ENCODE measurements at places on chromosomes 7 and 10.

GRCh38 chr10:76395251-76395650 lies 963.8 kb downstream of the LRMDA start:
- no peak for DNase-seq

DNA sequence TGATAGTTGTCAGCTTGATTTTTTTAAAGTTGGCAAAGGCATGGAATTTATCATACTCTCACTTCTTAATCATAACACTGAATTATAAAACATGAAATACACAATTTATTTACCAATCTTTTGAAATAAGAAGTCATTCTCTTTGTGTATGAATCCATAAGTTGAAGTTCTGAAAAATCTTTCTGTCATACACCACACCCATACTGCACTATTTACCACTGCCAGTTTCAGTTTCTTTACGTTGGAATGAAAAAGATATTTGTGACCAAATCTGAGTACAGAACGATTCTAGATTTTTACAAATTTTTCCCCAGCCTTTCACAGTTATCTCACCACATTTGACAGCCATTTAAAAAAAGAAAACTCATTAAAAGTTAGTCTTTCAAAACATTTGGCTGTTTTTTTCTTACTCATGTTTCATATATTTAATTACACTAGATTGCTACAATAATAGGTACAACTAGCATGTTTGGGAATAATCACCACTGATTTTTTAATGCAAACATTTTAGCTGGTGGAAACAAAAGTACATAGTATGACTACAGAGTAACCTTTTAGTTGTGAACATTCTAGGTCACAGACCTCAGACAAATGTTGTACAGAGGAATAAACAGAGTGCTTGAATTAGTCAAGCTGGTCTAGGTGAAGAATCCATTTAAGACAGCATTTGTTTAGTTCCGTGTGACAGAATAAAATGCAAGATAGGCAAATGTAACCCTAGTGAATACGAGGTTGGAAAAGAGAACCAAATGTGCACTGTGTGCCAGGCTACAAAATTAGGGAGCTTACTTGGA lies 185.0 kb upstream of the LRRN3 start:
- no peak for DNase-seq

DNA sequence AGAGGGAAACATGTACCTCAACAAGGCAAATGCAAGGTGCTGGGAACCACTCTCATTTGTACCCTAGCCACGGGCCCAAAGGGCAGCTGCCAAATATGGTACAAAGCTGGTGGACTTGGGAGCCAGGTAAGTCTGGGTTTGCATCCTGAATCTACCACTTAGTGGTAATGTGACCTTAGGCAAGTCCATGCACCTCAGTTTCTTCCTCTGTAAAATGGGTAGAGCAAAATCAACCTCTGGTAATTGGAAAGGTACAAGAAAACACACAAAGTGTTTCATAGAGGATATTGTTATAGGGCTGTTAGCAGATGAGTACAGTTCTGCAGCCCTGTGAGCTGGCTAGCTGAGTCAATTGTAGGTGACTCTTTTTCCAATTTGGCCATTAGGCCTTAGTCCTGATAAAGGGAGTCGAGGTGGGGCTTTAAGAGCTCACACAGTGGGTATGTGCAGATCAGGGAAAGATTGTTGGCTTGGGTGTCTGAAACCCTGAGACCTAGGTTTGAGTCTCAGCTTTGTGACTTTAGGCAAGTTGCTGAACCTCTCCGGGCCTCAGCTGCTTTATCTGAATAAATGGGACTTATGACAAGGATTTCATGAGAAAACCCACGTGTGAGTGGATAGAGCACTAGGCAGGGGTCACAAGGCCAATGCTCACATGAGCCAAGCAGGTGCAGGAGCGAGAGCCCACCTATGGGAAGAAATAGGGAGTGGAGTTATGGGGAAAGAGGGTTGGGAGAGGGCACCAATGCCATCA lies 121.3 kb upstream of the GDF10 start:
- DNase-seq, result no peak

DNA sequence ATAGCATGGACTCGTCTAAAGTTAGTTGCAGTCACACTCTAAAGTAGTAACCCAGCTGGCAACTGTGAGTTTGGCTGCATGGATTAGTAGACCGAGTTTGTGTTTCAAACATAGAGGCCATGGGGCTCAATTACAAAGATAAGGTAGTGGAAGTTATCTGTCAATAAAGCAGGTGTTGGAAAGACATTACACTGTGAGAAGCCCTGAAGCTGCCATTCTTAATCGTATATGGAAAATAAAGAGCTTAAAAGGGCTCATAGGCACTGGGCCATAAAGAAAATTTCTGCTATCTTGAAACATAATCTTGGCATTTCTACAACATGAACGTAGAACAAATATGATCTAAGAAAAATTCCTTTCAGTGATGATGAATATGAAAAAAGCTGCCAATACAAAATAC lies 837.7 kb downstream of the REEP3 start:
- no peak for DNase-seq

- DNase-seq, result no peak
These were observed 136.2 kb downstream of the LHPP start for GRCh38 chr10:124597846-124598165.

GRCh38 chr10:2989292-2989947 lies 77.9 kb upstream of the PFKP start:
- no peak for DNase-seq

Data from stimulated activated CD8-positive, alpha-beta memory T cell treated with anti-CD3 and anti-CD28 coated beads, Interleukin-15, amount 100 ng/mL, for 1 hour (primary cell).